ENCODE measurements at places on chromosomes 12 and 14. TPM values are rescaled to one million over a fixed set of nuclear protein-coding genes. Genes with fewer than 3 reads are reported as not detected.

DNA sequence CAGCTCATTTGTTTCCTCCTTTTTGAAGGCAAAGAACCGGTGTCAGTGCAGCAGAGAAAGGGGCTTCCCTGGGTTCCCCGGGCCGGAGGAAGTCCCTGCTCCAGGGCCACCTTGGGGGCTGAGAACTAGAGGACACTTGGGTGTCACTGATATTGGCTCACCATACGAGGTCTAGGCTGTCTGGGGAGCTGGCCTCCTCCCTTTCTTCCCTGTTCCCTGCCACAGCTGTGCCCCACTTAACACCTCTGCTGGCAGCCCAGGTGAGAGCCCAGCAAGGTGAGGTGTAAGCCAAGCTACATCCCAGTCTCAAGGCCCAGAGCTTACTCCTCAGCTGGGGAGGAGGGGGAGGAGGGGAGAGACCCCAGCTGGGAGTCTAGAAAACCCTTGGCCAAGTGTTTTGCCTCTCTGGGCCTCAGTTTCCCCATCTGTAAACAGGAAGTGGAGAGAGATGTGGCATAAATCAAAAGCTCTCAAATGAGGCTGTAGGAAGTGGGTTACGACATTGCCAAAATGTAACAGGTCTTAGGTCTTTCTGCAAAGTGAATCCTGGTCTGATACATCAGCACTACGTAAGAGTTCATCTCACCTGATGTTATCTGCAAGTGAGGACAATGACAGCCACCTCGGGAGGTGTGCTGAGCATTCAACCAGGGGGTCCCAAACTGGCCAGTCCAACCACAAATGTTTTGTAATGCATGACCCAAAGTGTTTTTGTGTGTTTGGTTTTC is 25.5 kb downstream of the RASAL1 start:
- DNase-seq = no peak

- no peak for DNase-seq
Measured at GRCh38 chr12:113577464-113578129, 105.9 kb upstream of the LHX5 start.

DNA sequence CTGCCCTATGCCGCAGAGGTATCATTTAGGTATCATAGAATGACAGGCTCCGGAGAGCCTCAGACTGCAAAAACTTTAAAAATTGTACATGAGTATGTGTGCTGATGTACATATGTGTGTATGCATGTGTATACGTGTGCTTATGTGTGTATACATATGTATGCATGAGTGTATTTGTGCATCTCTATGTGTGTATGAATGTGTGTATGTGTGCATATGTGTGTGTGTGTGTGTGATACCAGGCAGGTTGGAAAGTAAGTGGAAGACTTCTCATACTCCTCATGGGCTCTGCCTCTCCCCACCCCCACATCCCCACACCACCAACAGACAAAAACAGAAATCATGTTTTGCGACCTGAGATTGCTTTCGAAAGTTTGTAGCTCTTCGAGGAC is 621 bp upstream of the TMEM117 start:
- DNase-seq = no peak

Gene KRT80
- 19.4 TPM for total RNA-seq

- no peak for DNase-seq
Measured at GRCh38 chr12:110923192-110923591, 2.8 kb upstream of the MYL2 start.

- DNase-seq = peak; percentile 49
Measured at GRCh38 chr12:39127401-39127800, 222.0 kb upstream of the CPNE8 start.

Gene MYBPC1
- not detected for total RNA-seq

- no peak for DNase-seq
Measured at GRCh38 chr14:93160353-93160801, 24.3 kb downstream of the MOAP1 start.

- DNase-seq = no peak
Measured at GRCh38 chr12:122870867-122871664, 24.9 kb downstream of the VPS37B start.

Gene PAH
- total RNA-seq = 1.1 TPM

Gene OR6C2
- not detected for total RNA-seq

Gene GALNT8
- 0.55 TPM for total RNA-seq

DNA sequence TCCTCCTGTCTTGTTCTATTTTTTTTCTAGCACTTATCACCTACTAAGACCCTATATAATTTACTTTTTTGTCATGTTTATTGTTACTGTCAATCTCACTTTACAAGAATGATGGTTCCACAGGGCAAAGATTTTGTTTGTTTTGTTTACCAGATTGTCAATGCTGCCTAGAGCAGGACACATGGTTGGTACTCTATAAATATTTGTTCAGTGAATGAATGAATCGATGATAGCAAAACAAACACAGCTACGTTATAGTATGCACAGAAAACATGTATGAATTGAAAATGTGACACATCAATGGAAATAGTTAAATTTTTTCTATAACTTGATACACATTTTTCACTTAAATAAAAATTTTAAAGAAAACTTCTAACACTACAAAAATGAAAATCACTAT is 67.1 kb upstream of the KRR1 start:
- no peak for DNase-seq

Gene RAD9B
- 1.2 TPM for total RNA-seq

- DNase-seq = no peak
Measured at GRCh38 chr14:70995211-70995610, 88.0 kb downstream of the PCNX1 start.

DNA sequence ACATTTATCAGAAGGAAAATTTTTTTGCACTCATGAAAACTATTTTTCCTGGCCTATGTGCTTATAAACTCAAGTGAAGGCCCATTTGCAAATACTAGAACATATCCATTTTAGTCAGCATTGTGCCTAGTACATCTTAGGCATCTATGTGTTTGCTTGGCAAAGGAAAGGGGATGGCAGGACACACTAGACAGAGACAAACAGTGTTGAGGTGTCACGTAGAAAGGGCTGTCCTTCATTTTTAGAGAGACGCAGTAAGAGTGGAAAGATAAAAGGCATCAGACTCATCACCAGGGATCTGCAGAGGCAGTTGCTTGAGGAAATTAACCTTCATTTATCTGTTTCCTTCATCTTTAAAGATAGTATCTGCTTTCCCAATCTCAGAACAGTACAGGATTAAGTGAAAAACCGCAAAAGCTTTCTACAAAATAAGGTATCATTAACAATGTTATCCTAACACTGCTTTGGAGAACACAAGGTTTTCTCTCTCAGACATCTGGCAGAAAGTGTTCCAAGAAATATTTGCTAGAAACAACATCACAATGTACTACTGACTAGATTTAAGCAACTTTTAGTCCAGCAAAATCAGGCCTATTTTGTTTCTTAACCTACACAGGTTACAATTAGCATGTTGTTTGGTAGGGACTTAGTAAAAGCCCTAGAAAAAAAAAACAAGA is 2.0 kb downstream of the YBX3 start:
- no peak for DNase-seq

GRCh38 chr12:116860263-116860662 is 21.0 kb downstream of the HRK start:
- DNase-seq = no peak

DNA sequence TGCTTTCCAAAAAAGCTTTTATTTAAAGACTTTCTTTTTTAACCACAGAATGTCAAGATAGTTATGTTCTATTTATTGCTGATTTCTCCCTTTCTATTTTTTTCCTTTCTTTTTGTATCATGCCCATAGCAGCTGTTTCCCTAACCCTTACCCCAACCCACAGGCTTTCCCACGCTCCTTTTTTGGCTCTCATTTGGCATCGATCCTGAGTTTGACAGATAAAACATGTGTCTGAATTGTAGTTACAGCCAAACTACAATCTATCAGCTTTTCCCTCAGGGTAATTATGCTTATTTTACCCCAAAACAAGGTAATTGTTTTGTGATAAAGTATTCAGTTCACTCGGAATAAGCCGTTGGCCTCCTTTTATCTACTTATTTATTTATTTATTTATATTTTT is 46.7 kb downstream of the PDE3A start:
- no peak for DNase-seq

DNA sequence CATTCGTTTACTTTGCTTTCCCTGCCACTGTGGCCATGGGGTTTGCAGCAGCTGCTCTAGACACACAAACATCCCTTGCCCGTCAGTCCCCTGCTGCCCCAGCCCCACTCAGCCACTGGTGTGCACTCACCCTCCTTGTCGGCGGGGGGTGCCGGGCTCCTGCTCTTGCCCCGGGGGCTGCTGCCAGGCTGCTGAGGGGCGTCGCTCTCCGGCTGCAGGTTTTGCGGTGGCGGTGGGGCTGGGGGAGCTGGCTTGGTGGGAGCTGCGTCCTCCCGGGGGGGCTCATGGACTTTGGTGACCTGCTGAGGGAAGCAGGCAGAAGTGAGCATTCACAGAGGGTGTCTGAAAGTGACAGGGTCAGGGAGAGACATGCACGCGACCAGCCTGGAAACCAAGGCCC is 67.1 kb downstream of the RFLNA start:
- DNase-seq = no peak

DNA sequence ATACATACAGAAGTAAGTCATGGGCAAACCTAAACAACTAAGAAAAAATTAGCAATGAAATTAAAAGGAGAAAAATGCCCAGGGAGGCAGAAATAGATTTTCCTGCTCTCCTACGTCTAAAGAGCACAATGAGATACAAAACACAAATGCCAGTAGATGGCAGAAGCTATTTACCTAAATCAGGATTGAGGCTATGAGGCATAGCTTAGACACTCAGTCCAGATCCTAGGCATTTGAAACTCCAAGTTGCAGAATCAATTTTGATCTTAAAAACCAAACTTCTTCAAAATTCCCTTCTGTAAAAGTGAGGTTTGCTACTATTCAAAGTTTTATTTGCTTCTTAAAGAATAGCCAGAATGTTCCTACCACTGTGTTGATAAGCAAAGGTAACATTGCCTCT is 368.6 kb downstream of the DAD1 start:
- DNase-seq = no peak

GRCh38 chr14:93023802-93024434 is 91.8 kb downstream of the ITPK1 start:
- DNase-seq = no peak

- DNase-seq = no peak
Measured at GRCh38 chr12:131129839-131130238, 176.1 kb downstream of the ADGRD1 start.

GRCh38 chr14:52110441-52111086 is 41.7 kb upstream of the NID2 start:
- DNase-seq = no peak

Gene STAC3
- not detected for total RNA-seq

GRCh38 chr12:82593901-82594396 is 92.8 kb upstream of the TMTC2 start:
- no peak for DNase-seq

Gene BMP4
- 2.7 TPM for total RNA-seq

DNA sequence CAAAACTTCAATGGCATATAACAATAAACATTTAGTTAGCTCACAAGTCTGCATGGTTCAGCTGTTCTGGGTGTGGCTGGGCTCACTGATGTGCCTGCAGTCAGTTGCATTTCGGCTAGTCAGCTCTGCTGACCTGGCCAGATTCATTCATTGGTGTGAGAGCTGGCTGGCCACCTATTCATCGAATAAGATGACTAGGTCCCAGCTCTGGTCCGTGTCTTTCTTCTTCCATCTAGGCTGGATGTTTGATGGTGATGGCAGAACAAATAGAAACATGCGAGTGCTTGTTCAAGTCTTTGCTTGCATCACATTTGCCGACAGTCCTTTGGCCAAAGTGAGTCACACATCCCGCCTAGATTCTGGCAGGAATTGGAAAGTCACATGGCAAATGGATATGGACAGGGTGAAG is 203.3 kb upstream of the CRY1 start:
- DNase-seq = no peak

DNA sequence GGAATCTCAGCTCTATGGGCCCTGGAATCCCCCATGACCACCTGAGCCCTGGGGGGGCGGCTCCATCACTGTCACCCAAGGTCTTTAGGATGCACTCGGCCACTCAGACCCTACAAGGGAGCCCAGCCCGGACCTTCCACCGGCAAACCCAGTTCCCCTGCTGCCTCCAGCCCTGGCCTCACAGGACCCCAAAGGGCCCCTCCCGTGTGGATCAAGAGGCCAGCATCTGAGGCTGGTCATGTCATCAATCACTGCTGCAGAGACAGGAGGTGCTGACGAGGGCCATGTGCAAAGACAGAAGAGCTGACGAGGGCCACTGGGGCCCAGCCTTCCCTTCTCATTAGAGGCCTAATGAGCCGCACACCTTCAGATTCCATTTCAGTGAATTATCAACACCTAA is 39.0 kb upstream of the SFSWAP start:
- no peak for DNase-seq

Gene PKP2
- 19.6 TPM for total RNA-seq

- DNase-seq = no peak
Measured at GRCh38 chr12:11805043-11805442, 155.6 kb downstream of the ETV6 start.

Gene LMO3
- total RNA-seq = not detected

DNA sequence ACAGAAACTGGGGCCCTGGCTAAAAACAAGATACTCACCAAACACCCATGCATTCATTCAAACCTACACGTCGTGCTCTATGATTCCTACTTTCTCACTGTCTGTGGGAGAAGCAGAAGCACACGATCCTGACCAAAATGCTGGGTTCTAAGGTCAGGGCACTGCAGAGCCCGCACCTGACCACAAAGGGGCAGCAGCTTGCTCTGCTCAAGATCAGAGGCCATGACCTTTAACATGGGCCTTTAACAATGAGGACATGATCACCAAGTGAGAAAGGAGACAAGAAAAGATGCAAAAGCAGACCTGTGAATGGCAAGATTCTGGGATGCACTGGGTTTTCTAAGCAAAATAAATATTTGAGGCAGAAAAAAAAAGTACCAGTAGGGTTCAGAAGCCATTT is 40.1 kb upstream of the VPS33A start:
- no peak for DNase-seq

- DNase-seq = no peak
Measured at GRCh38 chr14:37013078-37013477, 159.3 kb downstream of the SLC25A21 start.

DNA sequence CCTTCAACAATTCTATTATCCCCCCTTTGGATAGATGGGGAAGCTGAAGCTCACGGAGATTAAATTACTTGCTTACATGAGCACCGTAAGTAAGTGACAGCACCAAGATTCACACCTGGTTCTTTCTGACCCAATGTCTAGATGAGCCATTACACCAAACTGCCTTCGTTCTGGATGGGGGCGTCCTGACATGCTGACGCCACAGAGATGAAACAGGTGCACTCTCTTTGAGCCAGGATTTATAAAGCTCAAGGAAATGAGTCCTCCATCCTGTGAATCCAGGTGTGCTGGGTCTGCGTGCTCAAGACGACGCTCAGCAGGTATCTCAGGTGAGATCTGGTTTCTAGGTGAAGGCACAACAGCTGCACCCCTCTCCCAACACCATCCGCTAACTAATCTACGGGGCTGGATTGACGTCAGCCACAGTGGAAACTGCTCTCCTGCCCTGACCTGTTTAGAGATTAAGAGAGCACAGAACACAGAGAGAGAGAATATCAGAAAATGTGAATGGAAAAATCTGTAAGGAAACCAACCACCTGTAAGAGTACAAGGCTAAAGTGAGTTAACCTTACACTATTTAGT is 61.6 kb downstream of the KSR2 start:
- no peak for DNase-seq

Data from kidney epithelial cell (primary cell).